Activated naive CD8-positive, alpha-beta T cell treated with anti-CD3 and anti-CD28 coated beads for 36 hours (primary cell): ENCODE measurements at places on chromosomes 12 and 14. TPM values are rescaled to one million over a fixed set of nuclear protein-coding genes. Genes with fewer than 3 reads are reported as not detected.

The BDKRB2 gene
- total RNA-seq: not detected

The VSX2 gene
- not detected for total RNA-seq

The NAV3 gene
- not detected for total RNA-seq

The KRT6C gene
- not detected for total RNA-seq

The TEAD4 gene
- total RNA-seq: 3.7 TPM

The CLEC9A gene
- not detected for total RNA-seq

The ATP2B1 gene
- total RNA-seq: 27.7 TPM

The DHRS4L2 gene
- total RNA-seq: 20.8 TPM

The GPR65 gene
- total RNA-seq: 17.5 TPM

The AHNAK2 gene
- 0.02 TPM for total RNA-seq

The NTN4 gene
- not detected for total RNA-seq

The SERPINA9 gene
- total RNA-seq: not detected

The STRAP gene
- total RNA-seq: 184 TPM

The FAM186B gene
- total RNA-seq: 0.41 TPM

The IFT81 gene
- total RNA-seq: 3.4 TPM

The TRIAP1 gene
- total RNA-seq: 64.2 TPM

The GZMH gene
- total RNA-seq: 51.4 TPM

The ANGEL1 gene
- total RNA-seq: 14.9 TPM

The GDF3 gene
- not detected for total RNA-seq

The KCNK10 gene
- total RNA-seq: not detected

The SSPN gene
- not detected for total RNA-seq

The CISTR gene
- total RNA-seq: not detected

The FOXN4 gene
- not detected for total RNA-seq

The MSRB3 gene
- not detected for total RNA-seq

The FAR2 gene
- total RNA-seq: 7.6 TPM

The SMOC1 gene
- not detected for total RNA-seq

The PPTC7 gene
- 46.2 TPM for total RNA-seq

The TAS2R31 gene
- 0.86 TPM for total RNA-seq

The C12orf54 gene
- not detected for total RNA-seq

The PPP1R1A gene
- total RNA-seq: not detected

The SLC10A1 gene
- not detected for total RNA-seq

The MNAT1 gene
- total RNA-seq: 42.7 TPM

The MLXIP gene
- total RNA-seq: 29.0 TPM

The DIP2B gene
- total RNA-seq: 21.4 TPM

The ITGB7 gene
- 105 TPM for total RNA-seq

The ITPK1 gene
- total RNA-seq: 87.0 TPM

The RASSF9 gene
- not detected for total RNA-seq

The MDGA2 gene
- not detected for total RNA-seq

The IFI27L1 gene
- total RNA-seq: 15.9 TPM

The TMEM229B gene
- 3.5 TPM for total RNA-seq

The OTUB2 gene
- total RNA-seq: 0.31 TPM

The ACVRL1 gene
- total RNA-seq: not detected

The LARP4 gene
- total RNA-seq: 108 TPM
